ENCODE measurements at places on chromosomes 11 and 22.

GRCh38 chr22:49392841-49393510 lies 434.7 kb downstream of the BRD1 start:
- DNase-seq: no peak

- DNase-seq: no peak
Observed at GRCh38 chr11:2685051-2685450, 14.7 kb downstream of the KCNQ1OT1 start.

DNA sequence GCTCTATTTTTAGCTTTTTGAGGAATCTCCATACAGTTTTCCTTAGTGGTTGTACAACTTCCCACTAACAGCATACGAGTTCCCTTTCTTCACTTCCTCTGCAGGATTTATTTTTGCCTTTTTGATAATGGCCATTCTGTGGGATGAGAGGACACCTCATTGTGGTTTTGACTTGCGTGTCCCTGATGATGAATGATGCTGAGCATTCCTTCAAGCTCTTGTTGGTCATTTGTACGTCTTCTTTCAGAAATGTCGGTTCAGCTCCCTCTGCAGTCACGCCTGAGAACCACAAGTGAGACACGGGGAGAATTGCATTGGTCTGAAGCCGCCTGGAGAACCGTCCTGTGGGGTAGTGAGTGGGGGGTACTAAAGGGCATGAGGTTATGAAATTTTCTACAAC lies 2.0 kb upstream of the KRTAP5-10 start:
- peak; percentile 59 for DNase-seq

DNA sequence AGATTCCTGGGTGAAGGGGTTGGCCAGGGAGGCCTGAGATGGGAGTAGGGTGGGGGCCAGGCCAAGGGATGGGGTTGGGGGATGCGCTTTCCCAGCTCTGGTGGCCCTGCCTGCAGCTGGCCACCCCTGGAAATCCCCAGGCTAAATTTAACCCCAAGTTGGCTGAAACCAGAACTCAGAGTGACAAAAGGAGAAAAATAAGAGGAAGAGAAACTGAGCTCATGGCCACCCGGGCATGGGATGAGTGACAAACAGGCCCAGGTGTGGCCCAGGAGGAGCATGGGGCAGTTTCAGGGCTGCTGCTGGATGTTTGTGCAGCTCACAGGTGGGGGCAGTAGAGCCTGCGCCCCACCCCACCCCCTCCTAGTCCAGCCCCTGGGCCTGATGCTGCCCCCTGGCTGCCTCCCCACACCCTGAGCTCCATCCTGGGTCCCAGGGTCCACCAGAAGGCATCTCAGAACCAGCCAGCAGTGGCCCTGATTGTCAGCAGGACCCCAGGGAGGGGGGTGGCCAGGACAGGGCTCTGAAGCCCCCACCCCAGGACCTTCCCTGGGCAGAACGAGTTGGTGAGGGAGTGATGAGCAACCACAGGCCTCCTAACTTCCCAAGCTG lies 48.0 kb downstream of the IGLL5 start:
- DNase-seq: peak; percentile 100

DNA sequence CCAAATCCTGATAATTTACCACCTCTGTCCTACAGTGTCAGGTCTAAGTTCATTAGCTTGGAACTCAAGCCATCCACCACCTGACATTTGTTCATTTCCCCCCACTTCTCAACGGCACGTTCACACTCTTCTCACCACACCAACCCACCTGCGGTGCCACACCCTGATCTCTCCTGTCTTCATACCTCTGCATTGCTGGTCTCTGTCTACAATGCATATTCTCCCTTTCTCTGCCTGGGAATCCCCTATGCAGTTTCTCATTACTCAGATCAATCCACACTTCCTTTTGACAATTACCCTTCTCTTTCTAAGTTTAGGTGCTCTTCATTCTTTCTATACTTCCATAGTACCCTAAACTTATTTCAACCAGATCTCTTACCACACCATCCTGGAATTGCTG lies 20.4 kb upstream of the EMSY start:
- no peak for DNase-seq

GRCh38 chr11:110896358-110896757 lies 184.1 kb upstream of the ARHGAP20 start:
- DNase-seq: no peak

- peak; percentile 57 for DNase-seq
Observed at GRCh38 chr11:9719566-9720289, 55.9 kb downstream of the SWAP70 start.

GRCh38 chr22:38204784-38205183 lies 3.0 kb downstream of the MAFF start:
- DNase-seq: peak; percentile 67

- peak; percentile 34 for DNase-seq
Observed at GRCh38 chr11:129412494-129412893, 36.8 kb downstream of the BARX2 start.

- DNase-seq: no peak
Observed at GRCh38 chr11:93737904-93738612, 3.2 kb downstream of the TAF1D start.

DNA sequence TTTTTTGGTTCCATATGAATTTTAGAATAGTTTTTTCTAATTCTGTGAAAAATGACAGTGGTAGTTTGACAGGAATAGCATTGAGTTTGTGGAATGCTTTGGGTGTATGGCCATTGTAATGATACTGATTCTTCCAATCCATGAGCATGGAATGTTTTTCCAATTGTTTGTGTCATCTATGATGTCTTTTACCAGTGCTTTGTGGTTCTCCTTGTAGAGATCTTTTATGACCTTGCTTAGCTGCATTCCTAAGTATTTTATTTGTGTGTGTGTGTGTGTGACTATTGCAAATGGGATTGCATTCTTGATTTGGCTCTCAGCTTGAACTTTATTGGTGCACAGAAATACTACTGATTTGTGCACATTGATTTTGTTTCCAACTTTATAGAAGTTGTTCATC lies 3.0 kb upstream of the CSF2RB start:
- no peak for DNase-seq

- DNase-seq: no peak
Observed at GRCh38 chr11:32152216-32152615, 61.3 kb downstream of the RCN1 start.

GRCh38 chr22:47013861-47014635 lies 251.6 kb downstream of the TBC1D22A start:
- no peak for DNase-seq

DNA sequence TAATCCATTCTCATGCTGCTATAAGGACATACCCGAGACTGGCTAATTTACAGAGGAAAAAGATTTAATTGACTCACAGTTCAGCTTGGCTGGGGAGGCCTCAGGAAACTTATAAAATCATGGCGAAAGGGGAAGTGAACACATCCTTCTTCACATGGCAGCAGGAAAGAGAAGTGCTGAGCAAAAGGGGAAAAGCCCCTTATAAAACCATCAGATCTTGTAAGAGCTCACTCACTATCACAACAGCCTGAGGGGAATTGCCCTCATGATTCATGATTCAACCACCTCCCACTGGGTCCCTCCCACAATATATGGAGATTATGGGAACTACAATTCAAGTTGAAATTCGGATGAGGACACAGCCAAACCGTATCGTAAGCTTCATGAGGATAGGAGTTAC lies 3.8 kb upstream of the CYB5R2 start:
- no peak for DNase-seq

DNA sequence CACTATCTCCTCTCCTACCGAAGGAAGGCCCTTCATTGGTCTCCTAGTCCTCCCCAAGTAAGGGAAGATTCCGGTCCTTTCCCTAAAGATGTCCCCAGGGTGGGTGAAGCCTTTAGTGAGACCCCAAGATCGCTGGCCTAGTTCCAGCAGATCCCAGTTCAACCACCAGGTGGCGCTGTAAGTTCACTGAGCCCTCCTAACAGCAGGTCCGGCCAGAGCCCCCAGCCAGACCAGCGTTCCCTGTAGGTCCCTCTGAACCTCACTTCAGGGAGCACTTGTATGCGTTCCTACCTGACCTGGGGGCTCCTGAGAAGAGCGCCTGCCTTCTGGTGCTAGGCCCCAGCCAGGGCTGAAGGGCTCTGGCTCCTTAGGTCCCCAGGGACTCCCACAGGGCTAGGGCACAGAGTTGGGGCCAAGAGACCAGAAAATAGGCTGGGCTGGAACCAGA lies 38.1 kb downstream of the LMO1 start:
- peak; percentile 83 for DNase-seq

DNA sequence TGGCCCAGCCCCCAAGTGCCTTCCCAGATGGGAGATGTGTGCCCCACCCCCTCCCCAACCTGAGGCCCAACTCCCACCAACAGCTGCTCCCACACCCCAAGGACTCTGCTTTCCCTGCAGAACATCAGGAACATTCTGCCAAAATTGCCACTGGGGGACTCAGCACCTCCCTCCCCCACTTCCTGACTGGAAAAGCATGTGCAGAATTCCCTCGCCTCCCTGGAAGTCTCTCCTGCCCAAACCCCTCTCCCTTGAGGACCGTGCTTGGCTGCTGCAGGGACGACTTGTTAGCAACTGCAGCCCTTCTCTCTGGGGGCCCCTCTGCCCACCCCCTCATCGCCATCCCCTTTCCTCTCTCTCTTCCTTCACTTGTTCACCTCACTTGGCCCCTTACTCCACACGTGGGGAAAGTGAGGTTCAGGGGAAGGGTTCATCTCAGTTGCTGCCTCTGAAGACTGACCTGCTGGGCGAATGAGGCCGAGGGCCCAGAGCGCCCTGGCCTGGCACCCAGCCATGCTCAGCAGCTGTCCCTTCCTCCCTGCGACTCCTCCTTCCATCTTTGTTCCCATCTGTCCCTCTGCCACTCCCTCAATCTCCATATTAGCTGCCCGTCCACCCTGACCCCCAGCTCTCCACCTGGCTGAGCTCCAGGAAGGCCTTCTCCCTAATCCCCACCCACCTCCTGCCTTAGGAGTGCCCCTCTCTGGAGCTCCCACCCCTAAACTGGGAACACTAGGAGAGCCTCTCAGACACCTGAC lies 105.1 kb downstream of the CHST1 start:
- no peak for DNase-seq

DNA sequence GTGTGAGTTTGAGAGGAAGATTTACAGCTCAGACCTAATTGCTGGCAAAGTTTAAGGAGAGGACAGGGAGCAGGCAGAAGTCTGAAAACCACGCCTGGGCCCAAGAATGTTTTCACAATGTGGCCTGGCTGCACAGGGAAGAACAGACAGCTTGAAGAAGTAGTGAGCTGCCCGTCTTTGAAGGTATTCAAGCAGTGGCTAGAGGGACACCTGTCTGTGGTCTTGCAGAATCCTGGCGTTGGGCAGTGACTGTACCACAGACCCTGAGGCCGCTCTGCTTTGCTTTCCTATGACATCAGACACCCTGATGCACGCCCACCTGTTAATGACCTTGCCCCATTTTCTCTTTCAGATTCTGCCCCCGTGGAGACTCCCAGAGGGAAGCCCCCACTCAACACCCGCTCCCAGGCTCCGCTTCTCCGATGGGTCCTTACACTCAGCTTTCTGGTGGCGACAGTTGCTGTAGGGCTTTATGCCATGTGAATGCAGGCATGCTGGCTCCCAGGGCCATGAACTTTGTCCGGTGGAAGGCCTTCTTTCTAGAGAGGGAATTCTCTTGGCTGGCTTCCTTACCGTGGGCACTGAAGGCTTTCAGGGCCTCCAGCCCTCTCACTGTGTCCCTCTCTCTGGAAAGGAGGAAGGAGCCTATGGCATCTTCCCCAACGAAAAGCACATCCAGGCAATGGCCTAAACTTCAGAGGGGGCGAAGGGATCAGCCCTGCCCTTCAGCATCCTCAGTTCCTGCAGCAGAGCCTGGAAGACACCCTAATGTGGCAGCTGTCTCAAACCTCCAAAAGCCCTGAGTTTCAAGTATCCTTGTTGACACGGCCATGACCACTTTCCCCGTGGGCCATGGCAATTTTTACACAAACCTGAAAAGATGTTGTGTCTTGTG lies 6.6 kb upstream of the MCM5 start:
- DNase-seq: no peak

GRCh38 chr22:49850021-49850911 lies 3.4 kb upstream of the ZBED4 start:
- no peak for DNase-seq
